Activated CD4-positive, CD25-positive, alpha-beta regulatory T cell (primary cell): ENCODE measurements at places on chromosomes 6 and 20.

GRCh38 chr6:5300206-5300764, 39.0 kb downstream of the FARS2 start:
- no peak for DNase-seq

- DNase-seq: no peak
Measured at GRCh38 chr6:54515713-54516112, 207.5 kb downstream of the TINAG start.

DNA sequence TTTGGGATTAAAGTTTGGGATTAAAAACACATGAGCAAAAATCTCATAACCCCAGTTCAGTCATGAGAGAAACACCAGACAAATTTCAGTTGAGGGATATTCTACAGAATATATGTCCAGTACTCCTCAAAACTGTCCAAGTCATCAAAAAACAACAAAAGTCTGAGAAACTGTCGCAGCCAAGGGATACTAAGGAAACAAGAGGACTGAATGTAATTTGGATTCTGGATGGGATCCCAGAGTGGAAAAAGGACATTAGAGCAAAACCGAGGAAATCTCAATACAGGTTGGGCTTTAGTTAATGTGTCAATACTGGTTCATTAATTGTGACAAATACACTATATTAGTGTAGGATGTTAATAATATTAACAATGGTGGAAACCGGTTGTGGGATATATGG, 219.3 kb downstream of the BCKDHB start:
- DNase-seq: no peak

GRCh38 chr6:63790334-63790733, 154.7 kb downstream of the PHF3 start:
- DNase-seq: no peak

- peak; percentile 30 for DNase-seq
Measured at GRCh38 chr6:43308101-43308989, at the start of gene CRIP3. Gene CRIP3, minus strand, starts transcription at chr6:43308826. Its CDS starts 34 bp downstream, at chr6:43308792.

DNA sequence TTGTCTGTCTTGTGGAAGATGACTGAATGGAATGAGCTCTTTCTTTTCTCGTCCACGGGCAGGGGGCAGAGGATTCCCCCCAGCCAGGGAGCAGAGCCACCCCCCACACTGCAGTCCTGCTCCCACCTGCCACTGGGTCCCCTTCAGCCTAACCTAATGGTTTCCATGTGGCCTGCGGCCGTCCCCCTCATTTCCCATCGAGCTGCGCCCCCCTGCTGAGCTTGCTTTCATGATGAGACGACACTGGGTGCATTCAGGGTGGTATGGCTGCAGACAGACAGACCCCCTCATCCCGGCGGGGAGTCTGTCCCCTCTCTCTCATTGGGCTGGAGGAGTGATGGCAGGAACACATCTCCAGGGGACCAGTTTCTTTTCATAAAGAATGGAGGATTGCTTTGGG, 140.8 kb downstream of the DTNBP1 start:
- no peak for DNase-seq

GRCh38 chr20:49705358-49705757, 8.3 kb downstream of the B4GALT5 start:
- DNase-seq: no peak

- peak; percentile 55 for DNase-seq
Measured at GRCh38 chr20:50192364-50193198, 2.0 kb downstream of the CEBPB start.

DNA sequence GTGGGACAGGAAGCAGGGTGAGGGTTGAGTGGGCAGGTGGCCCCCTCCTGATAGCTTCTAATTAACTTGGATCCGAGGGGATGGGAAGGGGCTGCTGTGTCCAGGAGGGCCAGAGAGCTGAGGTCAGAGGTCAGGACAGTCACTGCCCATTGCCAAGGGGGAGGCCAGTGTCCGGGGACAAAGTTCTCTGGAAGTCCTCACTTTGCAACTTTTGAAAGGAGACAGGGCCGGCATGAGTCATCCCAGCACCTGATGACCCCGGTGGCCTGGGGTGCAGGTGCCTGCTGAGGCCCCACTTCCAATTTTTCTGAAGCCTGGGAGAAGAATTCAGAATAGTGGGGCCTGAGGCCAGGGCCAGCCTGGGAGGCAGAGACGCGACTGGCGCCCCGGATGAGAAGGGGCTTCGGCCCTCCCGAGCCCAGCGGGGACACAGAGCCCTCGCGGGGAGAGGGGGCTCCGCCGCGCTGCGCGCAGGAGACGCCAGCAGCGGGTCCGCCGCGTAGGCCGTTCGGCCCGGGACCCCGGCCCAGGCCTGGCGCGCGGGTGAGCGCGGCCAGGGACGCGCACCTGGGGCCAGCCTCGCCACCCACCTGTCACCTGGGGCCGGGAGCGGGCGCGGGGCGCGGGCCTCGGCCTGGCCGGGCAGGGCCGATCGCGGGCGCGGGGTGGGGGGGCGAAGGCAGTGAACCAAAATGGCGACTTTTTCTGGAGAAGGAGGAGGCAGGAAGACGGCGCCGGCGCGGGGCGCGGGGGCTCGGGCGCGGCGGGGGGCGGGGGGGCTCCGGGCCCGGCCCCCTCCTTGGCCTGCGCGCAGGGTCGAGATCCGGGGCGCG, 586 bp downstream of the ZNF512B start:
- no peak for DNase-seq

GRCh38 chr6:159904497-159904911, 13.7 kb downstream of the MAS1 start:
- no peak for DNase-seq

DNA sequence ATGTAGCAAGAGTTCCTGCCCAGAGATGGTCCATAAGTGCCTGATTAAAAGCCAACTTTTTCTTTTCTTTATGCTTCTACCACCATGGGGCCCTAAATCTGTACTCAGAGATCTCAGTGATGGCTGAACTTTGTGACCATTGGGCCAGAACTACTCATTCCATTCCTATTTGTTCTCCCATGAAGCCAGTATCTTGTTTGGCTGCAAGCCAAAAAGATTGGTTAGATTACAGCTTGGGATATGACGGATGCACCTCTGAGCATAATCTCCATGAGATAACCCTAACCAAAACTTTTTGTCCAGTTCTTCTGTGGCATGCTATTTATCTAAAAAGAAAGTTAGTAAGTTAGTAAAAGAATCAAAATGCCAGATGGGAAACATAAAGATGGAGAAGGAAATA, 72.2 kb downstream of the PLCB4 start:
- no peak for DNase-seq

GRCh38 chr6:1761477-1761877, 151.8 kb downstream of the FOXC1 start:
- no peak for DNase-seq

- no peak for DNase-seq
Measured at GRCh38 chr6:16163535-16164300, 34.8 kb downstream of the MYLIP start.

DNA sequence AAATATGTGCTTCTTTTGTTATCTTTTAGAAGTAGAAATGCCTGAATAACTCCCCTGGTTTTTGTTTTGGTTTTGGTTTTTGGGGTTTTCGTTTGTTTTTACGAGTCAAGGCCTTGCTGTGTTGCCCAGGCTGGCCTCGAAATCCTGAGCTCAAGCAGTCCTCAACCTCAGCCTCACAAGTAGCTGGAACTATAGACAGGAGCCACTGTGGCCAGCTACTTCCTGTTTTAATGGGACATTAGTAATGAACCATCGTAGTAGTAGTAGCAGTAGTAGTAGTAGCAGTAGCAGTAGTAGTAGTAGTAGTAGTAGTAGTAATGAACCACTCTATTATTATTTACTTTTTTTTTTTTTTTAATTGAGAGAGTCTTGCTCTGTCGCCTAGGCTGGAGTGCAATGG, 66.0 kb downstream of the UBR2 start:
- no peak for DNase-seq

GRCh38 chr6:53070806-53071205, 5.6 kb downstream of the FBXO9 start:
- no peak for DNase-seq

DNA sequence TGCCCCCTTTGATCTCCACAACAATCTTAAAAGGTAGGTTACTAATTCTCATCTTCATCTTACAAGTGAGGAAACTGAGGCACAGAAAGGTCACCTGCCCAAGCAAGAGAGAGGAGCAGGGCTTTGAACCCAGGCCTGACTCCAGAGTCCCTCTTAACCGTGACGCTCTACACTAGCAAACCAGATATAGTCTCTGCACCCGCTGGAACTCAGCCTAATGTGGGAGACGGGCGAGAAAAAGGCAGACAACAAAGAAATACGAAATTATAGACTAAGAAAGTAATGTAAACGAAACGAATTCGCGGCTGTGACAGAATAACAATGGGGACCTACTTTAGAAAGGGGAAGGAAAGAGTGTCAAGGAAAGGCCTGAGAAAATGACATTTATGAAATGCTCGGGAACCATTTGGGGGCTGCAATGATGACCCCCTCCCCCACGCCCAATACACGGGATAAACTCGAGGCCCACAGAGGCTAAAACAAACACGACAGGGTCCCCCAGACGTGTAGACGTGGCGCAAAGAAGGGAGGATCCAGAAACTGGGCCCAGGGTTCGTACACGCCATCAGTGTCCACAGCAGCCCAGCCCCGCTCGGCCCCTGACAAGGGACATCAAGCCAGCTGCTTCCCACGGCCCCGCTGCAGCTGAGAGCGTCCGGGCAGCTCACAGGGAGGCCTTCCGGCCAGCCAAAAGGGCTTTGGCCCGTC, 637 bp downstream of the TRPC4AP start:
- DNase-seq: no peak

- DNase-seq: no peak
Measured at GRCh38 chr6:126110512-126111270, 124.4 kb downstream of the TRMT11 start.

DNA sequence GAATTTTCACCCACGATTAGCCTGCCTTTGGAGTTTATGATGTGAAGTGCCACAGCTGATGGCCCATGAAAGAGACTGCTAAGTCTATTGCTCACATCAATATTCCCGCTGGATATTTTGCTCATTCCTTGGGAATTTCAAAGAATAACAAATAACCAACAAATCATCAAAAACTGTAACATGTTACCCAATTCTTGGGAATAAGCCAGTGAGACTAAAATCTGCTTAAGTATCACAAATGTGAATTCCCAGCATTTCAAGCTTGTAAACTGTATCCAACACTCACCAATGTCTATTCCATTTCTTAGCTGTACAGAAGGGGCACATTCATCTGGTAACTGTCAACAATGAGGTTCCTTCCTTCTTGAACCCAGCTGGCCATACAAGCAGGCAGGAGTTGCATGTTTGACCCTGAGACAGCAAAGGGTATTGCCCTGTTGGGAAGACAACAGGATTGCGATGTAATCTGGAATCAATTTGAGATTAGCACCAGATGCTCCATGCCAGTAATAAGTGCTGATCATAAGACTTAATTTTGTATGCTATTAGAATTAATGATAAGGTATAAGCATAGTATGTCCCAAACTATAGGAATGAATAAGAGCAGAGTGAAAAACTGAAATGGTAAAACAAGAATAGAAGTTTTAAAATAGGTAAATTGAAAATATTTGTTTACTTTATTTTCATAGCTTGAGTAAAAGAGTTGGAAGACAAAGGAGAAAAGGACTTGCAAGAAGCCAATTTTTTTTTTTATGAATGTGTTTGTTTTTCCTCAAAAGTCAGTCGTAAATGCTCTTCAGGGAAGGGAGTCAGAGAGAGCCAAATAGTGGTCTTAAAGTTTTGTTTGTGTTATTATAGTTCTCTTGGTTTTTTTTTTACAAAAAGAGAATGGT, 58.8 kb downstream of the RSPO3 start:
- DNase-seq: no peak

DNA sequence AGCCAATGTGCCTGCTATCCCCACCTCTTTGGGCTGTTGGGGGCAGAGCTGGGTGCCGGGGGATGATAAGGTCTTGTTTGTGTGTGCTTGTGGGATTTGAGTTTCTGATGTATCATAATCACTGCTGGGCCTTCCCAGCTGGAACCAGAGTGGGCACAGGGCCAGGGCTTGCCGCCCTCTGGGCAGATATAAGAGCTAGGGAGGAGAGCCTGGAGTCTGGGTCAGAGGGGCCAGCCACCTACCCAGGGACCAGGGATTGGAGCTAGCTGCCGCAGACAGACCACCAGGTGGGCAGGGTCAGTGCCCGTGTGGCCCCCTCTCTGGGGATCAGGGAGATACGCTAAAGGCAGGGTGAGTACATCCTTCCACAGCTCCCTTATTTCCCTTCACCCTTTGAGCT, 3.1 kb upstream of the TLDC2 start:
- DNase-seq: no peak

GRCh38 chr6:133958791-133959190, 5.8 kb downstream of the TBPL1 start:
- no peak for DNase-seq

- no peak for DNase-seq
Measured at GRCh38 chr6:107314531-107314939, 144.8 kb downstream of the PDSS2 start.

GRCh38 chr6:21855811-21856455, 262.4 kb downstream of the SOX4 start:
- DNase-seq: no peak

GRCh38 chr6:132733283-132733682, 19.4 kb upstream of the VNN1 start:
- DNase-seq: no peak

GRCh38 chr20:50516180-50516934, 6.2 kb downstream of the PTPN1 start:
- no peak for DNase-seq

DNA sequence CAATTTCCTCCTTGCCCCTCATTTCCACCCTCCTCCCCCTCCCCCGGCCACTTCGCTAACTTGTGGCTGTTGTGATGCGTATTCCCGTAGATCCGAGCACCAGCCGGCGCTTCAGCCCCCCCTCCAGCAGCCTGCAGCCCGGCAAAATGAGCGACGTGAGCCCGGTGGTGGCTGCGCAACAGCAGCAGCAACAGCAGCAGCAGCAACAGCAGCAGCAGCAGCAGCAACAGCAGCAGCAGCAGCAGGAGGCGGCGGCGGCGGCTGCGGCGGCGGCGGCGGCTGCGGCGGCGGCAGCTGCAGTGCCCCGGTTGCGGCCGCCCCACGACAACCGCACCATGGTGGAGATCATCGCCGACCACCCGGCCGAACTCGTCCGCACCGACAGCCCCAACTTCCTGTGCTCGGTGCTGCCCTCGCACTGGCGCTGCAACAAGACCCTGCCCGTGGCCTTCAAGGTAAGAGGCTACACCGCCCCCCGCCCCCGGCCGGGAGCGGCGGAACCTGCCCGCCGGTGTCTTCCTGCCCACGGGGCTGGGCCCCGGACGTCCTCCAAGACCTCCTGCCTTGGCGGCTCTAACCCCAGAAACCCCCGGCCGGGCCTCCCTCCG, 44.9 kb upstream of the SUPT3H start:
- DNase-seq: peak; percentile 16

DNA sequence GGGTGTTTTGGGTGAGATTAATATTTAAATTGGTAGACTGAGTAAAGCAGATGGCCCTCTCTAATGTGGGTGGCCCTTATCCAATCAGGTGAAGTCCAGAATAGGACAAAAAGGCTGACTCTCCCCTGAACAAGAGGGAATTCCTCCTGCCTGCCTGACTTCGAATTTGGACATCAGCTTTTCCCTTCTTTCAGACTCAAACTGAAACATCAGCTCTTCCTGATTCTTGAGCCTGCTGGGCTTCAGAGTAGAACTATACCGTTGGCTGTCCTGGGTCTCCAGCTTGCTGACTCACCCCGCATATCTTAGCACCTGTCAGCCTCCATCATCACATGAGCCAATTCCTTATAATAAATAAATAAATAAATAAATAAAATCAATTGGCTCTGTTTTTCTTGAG, 15.0 kb upstream of the TGM6 start:
- DNase-seq: no peak
